ENCODE measurements at places on chromosomes 12 and 14.

DNA sequence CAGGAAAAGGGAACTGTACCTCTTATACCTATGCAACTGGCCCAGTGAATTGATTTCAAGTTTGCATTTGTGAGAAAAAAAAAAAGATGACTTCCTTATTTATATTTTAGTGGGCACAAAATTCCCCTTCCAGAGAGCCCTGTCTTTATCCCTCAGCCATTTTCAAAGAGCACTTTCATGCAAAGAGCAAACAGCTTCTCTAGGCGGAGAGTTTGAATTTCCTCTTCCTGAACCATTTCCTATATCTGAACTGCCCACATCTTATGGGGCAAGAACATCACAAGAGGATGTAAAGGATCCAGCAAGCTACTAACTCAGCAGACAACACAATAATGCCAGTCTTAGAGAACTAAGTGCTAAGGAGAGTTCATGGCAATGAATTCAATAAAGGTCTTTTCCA, 22.3 kb upstream of the PLXNC1 start:
- DNase-seq, result no peak

DNA sequence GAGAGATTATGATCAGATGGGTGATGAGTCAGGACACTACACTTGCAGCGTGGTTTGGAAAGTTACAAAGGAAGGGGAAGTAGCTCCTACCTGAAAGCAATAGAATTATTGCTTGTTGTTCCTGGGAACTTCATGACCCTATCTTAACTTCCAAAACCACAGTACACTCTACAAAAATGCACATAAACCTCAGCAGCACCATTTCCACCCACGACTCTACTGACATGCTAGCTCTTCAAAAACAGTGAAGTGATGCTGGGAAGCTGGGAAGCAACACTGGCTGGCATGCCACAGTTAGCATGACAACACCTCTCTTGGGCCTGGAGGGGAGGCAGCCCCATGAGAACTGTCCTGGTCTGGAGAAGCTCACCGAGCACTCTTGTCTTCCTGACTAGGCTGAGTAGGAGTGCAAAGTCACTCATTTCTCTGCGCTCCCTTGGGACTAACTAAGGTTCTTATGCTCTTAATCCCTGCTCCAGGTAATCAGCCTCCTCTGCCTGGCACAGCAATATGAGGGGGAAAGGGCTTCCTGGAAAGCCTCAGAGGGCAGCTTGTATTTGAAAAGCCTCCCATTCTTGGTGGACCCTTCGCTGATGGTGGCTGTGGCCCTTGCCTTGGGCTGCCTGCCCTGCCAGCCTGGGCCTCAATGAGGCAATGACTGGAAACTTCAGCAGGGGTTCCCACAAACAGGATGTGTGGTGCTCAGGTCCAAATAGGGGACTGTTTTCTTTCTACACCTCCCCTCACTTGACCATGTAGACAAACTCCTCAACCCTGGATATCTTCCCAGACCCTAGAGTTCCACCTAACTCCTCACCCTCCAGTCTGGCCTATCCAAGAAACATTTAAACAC, 1.2 kb downstream of the KRT3 start:
- DNase-seq, result no peak

DNA sequence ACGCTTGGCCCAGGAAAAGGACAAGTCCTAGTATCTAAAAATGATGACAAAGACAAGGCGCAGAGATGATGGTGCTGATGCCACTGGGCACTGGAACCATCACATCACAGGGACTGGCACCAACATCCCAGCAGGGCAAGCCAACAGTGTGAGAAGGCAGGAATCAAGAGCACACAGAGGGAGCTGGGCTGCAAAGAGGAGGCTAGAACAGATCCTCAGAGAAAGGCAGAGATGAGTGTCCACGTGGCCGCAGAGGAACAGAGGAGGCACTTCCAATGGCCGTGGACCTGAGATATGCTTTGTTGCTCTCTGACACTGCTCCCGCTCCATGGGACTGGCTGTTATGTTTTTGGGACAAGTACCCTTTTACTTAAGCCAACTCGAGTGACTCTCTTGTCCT, 17.9 kb downstream of the FOXN3 start:
- no peak for DNase-seq

- DNase-seq, result no peak
These were observed 128.8 kb downstream of the LMNTD1 start for GRCh38 chr12:25424211-25424731.

- no peak for DNase-seq
These were observed 3.0 kb downstream of the NTF3 start for GRCh38 chr12:5434647-5435560.

DNA sequence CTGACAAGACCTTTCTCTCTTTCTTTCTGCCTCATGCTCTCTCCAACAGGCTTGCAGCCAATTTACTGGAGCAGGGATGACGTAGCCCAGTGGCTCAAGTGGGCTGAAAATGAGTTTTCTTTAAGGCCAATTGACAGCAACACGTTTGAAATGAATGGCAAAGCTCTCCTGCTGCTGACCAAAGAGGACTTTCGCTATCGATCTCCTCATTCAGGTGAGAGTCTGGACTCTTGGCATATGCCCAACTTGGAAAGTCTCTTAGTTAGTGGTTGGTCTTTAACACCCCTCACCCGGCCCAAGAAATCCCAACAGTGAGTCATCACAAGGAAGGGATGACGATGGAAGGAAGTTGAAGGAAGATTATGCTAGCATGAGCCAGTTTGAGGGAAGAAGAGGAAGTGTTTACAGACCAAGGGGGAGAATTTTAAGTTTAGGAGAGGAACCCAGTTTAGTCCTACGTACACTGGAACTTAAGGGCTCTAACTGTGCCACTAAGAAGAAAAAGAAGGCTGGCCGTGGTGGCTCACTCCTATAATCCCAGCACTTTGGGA, 189.7 kb downstream of the ETV6 start:
- DNase-seq, result no peak

DNA sequence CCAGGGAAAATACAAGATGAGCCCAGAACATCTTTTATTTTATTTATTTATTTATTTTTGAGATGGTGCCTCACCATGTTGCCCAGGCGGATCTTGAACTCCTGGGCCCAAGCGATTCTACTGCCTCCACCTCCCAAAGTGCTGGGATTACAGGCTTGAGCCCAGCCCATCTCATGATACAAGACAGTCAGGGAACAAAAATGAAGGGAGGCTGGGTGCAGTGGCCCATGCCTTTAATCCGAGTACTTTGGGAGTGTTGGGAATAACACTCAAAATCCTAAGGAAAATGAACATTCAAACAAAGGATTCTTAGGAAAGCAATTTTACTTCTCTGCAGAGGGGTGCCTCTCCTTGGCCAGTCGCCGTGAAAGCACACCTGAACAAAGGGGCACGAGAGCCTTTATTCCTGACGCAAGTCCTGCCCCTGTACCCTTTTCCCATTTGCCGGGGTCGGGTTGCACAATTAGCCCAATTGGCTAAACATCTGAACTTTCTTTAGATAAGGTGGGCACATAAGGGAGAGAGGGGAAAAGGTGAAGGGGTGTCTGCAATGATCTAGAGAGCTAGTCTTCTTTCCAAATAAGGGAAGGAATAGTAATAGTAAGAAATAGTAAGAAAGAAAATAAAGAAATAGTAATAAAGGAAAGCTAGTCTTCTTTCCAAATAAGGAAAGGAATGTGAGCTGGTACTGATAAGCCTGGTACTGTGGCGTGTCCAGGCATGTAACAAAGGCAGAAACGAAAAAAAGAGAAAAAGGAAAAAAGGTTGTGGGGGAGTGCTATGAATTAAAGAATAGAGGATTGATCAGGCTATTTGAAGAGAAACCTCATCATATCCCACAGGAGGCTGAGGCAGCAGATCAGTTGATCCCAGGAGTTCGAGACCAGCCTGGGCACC, 13.4 kb downstream of the NCAPD2 start:
- DNase-seq, result no peak

- DNase-seq, result no peak
These were observed 143.3 kb upstream of the BCL2L14 start for GRCh38 chr12:11927286-11927935.

GRCh38 chr14:85234156-85235025, 295.6 kb upstream of the FLRT2 start:
- DNase-seq, result no peak

GRCh38 chr12:28121433-28121832, 68.8 kb upstream of the CCDC91 start:
- DNase-seq, result no peak

DNA sequence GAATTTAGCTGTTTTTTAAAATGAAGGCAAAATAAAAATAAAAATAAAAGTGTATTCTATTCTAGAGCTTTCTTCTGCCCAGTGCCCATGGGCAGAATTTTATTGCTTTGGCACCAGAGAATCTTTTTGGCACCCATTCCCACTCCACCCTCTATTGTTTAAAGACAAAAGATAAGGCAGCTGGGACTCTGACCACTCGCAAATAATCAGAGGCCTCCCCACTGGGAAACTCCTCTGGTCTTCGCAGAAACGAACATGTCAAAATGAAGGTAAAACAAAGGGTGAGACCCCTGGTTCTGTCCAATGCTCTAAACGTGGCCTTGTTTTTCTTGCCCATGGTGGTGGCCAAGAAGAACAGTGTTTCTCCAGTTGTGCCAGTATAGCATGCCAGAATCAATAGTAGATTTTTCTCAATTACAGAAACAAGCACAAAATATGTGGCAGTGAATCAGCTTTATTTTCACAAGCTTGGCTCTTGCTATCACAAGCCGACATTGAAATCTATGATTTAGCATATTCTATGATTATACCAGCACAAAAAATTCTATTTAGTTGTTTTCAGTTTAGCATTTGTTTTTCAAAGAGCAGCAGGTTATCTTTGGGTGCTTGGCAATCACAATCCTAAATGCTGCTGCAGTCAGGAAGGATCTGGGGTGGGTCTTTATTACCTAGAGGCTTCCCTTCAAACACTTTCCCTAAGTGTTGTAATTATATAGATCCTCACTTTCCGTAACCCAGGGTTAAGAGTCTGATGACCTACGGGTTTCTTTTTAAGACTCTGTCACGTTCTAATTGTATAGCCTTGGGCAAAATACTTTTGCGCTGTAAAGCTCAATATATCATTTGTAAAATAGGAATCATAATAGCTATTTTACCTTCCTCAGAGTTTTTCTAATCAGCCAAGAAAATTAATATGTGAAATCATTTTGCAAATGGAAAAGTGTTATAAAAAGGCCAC, 50.5 kb downstream of the KITLG start:
- no peak for DNase-seq

DNA sequence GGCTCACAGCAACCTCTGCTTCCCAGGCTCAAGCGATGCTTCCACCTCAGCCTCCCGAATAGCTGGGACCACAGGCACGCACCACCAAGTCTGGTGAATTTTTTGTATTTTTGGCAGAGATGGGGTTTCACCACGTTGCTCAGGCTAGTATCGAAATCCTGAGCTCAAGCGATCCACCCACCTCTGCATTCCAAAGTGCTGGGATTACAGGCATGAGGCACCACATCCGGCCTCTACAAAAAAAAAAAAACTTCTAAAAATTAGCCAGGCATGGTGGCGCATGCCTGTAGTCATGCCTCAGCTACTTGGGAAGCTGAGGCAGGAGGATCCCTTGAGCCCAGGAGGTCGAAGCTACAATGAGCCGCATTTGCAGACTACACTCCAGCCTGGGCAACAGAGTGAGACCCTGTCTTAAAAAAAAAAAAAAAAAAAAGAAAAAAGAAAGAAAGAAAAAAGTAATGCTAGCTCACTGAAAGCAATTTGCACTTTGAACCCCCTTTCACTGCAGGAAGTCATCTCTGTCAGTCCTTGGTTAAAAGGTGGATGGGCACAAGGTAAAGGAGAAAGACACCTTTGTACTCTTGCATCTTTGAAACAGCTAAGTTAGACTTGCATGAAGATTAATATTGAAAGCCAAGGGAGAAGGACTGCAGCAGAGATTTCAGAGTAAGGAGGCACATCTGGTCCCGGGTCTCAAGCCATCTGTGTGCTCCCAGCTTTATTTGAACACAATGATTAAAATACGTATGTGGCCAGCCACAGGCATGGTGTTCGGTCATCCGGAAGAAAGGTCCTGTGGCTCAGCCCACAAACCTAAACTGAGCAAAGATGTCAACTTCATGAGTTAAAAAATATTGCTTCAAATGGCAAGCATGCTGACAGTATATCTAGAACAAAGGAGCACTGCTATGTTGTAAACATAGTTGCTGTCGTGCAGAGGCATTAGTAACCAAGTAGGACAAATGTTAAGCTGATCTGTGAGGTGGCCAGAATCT, 103.8 kb upstream of the HMGA2 start:
- DNase-seq, result no peak

DNA sequence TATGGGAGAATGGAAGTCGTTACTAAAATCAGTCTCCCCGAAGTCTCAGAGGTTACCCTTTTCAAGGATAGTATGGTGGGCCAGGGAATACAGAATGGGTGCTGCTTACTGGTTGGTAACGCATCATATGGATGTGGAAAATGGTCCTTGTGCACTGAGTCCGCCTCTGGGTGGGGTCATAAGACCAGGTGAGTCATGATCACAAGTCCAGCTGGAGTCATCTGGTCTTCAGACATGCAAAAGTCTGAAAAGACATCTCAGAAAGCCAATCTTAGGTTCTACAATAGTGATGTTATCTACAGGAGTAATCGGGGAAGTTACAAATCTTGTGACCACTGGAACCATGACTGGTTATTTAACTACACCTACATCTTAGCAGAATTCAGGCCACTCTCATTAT, 71.9 kb upstream of the TCL1B start:
- DNase-seq, result no peak

DNA sequence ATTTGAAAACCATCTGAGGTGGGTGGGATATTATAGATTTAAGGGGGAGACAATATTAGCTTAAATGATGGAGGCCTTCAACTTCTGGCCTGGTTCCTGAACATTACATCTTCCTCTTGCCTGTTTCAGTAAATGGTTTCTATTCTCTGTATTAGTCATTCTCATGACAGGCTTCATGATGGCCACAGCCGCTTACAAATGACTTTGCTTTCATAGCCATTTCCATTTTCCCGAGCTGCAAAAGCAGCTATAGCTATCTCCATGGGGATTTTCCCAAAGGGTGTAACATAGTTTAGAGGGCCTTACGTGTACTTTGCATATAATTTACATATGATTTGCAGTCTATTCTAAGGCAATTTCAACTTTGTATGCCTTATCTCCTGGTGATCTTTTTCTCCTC, 121.8 kb downstream of the NRXN3 start:
- no peak for DNase-seq

GRCh38 chr12:96117460-96117859, 76.7 kb upstream of the ELK3 start:
- DNase-seq, result no peak

- no peak for DNase-seq
These were observed 80.9 kb downstream of the ACACB start for GRCh38 chr12:109197327-109197726.

DNA sequence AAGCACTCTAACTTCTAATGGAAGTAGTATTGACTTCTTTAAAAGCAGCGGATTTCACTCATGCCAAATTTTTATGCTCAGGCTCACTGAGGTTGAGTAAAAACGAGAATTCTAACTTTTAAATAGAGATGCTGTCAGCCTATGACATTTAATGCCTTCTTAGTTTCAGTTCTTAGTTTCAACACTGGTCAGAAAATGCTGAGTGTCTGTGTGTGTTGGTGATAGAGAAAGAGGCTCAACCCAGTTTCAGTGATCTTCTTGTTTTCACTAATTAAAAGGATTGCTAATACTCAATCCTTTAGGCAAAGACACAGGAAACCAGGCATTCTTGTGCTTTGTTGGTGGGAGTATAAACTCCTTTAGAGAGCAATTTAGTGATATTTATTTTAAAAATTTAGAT, 31.0 kb downstream of the PEBP1 start:
- no peak for DNase-seq
